ENCODE measurements at places on chromosomes 2 and 18.

GRCh38 chr2:181742922-181743722, 62.8 kb upstream of the NEUROD1 start:
- no peak for DNase-seq

- DNase-seq: no peak
Measured at GRCh38 chr2:99504844-99505584, 15.2 kb upstream of the REV1 start.

DNA sequence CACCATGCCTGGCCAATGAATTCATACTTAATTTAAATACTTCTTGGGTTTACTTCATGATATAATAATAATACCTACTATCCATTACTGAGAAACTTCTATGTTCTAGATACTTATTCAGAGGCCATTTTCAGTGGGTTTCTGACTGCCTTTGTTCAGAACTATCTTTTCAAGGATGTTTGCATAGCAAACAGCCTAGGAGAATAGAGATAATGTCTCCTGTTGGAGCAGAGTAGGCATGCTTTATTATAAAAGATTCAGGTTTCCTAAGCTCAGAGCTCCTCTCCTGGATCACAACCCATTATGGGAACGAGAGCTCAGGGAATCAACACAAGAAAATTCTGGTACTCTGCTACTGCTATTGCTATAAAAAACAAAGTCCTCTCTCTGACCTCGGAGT, 11.1 kb downstream of the FASTKD1 start:
- DNase-seq: no peak

GRCh38 chr18:40041951-40042350, 1913.1 kb upstream of the PIK3C3 start:
- no peak for DNase-seq

- no peak for DNase-seq
Measured at GRCh38 chr2:160731856-160732255, 238.2 kb upstream of the RBMS1 start.

DNA sequence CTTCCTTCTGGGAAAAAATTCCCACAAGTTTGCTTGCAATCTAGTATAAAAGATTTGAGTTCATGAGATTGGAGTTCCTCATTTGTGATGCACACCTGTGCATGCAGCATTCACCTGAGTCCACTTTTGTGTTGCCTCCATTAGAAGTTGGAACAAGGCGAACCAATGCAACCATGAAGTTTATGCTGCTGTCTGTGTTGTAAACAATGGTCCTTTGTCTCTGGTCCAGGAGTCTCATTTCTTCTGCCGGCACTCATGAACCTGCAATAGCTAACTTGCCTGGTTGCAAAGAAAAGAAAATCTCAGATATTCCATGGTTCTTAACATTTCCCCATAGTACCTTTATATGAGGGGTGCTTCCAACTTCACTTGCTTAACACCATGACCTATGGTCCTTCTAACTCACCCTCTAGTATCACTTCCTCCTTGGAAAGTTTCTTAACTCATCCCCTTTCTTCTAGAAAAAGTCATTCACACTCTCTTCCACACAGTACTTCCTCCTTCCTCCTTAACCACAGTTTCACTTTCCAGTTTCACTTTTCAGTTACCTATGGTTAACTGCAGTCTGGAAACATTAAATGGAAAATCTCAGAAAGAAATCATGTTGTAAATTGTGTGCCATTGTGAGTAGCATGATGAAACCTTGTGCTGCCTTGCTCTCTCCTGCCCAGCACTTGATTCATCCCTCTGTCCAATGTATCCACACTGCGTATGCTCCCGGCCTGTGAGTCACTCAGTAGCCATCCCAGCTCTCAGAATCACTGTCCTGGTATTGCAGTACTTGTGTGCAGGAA, 128.8 kb upstream of the TRIB2 start:
- no peak for DNase-seq

DNA sequence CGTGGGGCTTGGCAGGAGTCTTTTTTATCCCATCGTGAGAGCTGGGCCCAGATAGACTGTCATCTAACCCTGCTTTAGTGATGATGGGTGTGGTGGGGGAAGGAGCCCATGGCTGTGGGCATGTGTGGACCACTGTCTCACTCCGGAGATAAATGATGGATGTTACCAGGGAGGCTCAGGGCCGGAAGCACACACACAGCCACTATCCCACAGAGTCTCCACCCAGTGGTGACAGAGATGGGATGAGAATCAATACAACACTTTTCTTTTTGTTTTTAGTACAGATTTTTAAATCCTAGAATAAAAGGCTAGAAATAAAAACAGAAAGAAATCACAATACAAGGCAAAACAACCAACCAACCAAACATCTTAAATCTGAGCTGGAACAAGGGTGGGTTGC, 233.4 kb downstream of the SOX11 start:
- DNase-seq: no peak

DNA sequence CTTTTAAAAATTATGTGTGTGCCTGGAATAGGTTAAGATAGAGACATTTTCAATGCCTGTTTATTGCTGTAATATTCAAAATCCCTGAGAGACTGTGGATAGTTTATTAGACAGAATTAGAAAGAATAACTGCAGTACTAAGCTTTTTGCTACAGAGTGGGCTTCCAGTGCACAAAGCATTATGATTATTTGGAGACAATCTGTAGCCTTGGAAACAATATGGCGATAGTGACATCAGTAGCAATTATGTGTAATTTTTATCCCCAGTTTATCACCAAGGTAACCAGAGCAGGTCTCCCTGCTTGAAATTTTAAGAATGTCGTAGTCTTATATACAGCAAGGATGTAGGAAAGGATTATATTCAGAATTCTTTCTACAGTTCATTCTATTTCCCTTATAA, 100.0 kb downstream of the MYO3B start:
- no peak for DNase-seq

DNA sequence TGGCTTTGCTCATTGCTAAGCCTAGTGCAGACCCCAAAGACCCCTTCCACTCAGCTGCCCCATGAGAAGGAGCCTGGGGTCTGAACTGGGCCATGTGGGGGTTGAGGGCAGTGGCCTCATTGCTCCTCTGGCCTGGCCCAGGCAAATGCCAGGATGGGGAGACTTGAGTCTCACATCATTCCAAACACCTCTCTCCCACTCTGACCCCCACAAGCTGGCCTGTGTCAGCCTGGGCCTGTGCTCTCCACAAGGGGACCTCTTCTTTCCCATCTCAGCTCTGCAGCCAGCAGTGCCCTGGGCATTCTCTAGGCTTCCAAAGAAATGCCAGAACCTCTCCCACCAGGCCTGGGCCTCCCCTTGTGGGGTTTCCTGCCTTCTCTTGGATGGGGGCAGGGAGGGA, 45.8 kb upstream of the OTOF start:
- DNase-seq: no peak

GRCh38 chr18:13379930-13380690, 161.6 kb downstream of the LDLRAD4 start:
- peak; percentile 51 for DNase-seq

GRCh38 chr18:57715073-57715472, 88.0 kb downstream of the ATP8B1 start:
- no peak for DNase-seq

GRCh38 chr2:134774786-134775641, 56.2 kb upstream of the TMEM163 start:
- no peak for DNase-seq

DNA sequence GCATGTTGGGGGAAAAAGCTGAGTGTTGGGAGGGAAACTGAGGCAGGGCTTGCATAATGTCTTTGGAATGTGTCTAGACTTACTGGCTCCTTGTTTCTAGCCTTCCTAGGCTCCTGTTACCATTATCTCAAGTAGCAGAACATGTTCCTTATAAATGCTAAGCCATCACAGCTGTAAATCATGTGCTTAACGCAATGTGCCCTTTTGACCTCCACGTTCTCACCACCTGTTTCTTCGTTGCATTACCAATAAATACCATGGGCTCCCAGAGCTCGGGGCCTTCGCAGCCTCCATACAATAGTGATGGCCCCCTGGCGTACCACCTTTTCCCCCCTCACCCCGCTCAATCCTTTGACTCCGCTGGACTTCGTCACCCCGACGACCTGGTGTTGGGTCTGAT, 54.0 kb upstream of the CWC22 start:
- no peak for DNase-seq

DNA sequence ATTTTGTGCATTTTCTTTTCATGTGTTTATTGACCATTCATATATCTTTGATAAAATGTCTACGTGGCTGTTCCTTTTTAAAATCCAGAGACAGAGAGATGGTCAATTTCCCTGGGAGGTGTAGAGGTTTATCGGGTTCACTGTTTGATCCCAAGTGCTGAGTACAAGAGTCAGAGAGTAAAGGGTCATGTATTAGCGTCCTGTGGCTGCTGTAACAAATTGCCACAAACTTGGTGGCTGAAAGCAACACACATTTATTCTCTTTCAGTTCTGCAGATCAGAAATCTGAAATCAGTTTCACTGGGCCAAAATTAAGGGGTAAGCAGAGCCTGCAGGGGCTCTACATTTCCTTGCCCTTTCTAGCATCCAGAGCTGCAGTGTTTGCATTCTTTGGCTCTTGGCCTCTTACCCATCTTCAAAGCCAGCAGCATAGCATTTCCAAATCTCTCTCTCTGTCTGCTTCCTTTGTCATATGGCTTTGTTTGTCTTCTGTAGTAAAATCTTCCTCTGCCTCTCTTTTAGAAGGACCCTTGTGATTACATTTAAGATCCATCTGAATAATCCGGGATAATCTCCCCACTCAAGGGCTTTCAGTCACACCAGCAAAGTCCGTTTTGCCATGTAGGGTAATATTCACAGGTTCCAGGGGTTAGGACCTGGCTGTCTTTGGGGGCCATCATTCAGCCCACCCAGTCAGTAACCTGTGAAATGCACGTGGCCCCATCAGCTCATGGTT, 49.9 kb downstream of the TMEM17 start:
- DNase-seq: no peak
